ENCODE measurements at places on chromosomes 4 and X.

- no peak for DNase-seq
Measured at GRCh38 chr4:145103496-145103895, 5.4 kb downstream of the ABCE1 start.

GRCh38 chrX:13028871-13029636, 15.4 kb downstream of the FAM9C start:
- no peak for DNase-seq

GRCh38 chrX:30858098-30858497, 31.0 kb downstream of the TAB3 start:
- no peak for DNase-seq

DNA sequence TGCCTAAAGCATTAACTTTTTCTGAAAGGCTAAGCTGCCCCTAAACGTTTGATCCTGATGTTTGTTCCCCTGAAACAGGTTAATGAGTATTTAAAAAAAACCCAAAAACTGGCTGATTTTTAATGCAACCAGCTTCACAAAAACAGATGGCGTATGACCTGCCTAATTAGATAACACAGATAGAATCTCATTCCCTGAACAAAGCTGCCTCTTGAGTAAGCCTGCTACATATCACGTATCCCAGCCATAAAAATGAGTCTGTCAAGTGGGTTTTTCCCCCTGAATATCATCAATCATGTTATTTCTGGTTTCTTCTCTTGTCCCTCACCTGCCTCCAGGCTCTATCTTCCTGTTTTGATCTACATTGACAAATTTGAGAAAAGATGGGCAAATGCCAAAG, 154.2 kb upstream of the FAM9B start:
- no peak for DNase-seq

DNA sequence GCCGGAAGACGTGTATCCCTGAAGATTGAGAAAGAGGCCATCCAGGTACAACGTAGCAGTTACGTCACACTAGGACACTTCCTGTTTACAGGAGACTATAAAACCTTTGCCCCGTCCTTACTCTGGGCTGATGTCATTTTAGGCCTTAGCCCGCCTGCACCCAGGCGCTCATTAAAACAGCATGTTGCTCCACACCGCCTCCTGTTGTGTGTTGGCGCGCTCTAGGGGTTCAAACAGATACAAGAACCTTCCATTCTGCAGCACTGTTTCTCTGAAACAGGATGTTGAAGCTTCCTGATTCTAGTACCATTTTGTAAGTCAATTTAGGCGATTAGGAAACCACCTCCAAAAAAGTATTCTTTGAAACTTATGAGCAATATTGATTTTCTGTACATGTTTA, 722.1 kb downstream of the PCDH7 start:
- no peak for DNase-seq

Measured in head of caudate nucleus (tissue), 42 donors.